ENCODE measurements at places on chromosomes 3 and 15. TPM values are rescaled to one million over a fixed set of nuclear protein-coding genes. Genes with fewer than 3 reads are reported as not detected.

The LMLN gene
- 6.8 TPM for total RNA-seq

GRCh38 chr3:197241173-197241572, 57.2 kb downstream of the DLG1 start:
- H3K36me3 ChIP-seq, result no peaks in the 10 kb centered on the region
- no peak for DNase-seq
- no peak overlapping the region for H3K4me3 ChIP-seq
- H3K4me1 ChIP-seq, result no peaks in the 10 kb centered on the region

DNA sequence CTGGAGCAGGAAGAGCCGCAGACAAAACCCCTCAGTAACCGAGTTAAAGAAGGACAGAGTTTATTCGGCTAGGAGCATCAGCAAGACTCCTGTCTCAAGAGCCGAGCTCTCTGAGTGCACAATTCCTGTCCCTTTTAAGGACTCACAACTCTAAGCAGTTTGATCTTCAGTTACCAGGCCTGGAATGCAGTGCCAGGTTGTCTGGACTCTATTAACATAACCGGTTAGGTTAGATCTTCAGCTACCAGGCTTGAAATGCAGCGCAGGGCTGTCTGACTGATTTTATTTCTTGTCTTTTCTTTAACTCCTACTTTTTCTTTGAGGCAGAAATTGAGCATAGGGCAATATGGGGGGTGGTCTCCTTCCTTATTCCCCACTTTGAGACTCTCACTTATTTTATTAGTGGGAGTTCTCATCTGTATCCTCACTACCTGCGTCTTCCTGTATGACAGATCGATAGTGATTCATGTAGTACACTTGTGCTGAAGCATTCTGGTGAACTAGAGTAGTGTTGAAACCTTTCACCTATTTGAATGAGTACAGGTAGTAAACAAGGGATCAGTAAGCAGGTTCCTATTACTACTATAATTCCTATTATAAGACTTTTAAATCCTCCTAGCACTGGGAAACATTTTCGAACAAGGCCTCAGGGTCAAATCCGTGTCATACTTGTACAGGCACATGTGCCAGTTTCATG, 325.0 kb downstream of the CGGBP1 start:
- no peak for DNase-seq
- no peak overlapping the region for H3K27ac ChIP-seq
- H3K4me3 ChIP-seq, result no peak overlapping the region
- no peaks in the 10 kb centered on the region for H3K36me3 ChIP-seq

DNA sequence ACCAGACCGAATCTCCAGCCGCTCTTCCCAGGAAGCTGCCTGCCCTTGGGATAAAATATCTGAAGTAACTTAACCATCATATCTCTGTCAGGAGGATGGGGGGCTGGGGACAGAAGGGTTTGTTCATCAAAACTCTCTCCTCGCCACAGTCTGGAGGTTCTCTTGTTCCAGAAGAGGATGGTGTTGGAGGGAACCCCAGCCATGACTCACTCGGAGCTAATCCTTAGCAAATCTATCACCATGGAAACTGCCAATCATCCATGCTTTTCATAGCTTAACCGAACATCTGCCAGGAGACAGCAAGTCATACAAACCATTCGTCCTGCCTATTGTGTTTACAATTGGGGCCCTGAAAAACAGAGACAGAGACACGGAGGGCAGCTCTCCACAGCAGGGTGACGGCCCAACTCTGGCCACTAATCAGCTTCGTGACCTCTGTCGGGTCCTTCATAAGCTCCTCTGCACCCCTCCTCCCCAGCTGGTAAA, 73.8 kb upstream of the HEG1 start:
- DNase-seq, result no peak
- H3K36me3 ChIP-seq, result no peaks in the 10 kb centered on the region
- no peak overlapping the region for H3K4me3 ChIP-seq
- H3K27me3 ChIP-seq, result no peaks in the 10 kb centered on the region
- peak overlapping the region; percentile 77 for H3K27ac ChIP-seq
- H3K4me1 ChIP-seq, result no peaks in the 10 kb centered on the region

The SPSB4 gene
- total RNA-seq, result not detected

- H3K27me3 ChIP-seq, result no peaks in the 10 kb centered on the region
- H3K27ac ChIP-seq, result no peak overlapping the region
- H3K36me3 ChIP-seq, result no peaks in the 10 kb centered on the region
- DNase-seq, result no peak
- H3K4me1 ChIP-seq, result no peaks in the 10 kb centered on the region
These were observed 44.2 kb upstream of the TIPARP start for GRCh38 chr3:156630081-156630772.

The CIAO2A gene
- total RNA-seq, result 31.5 TPM

GRCh38 chr15:82789491-82789890, 16.4 kb downstream of the FSD2 start:
- DNase-seq, result no peak
- no peak overlapping the region for H3K4me3 ChIP-seq
- no peaks in the 10 kb centered on the region for H3K4me1 ChIP-seq

- H3K4me1 ChIP-seq, result no peaks in the 10 kb centered on the region
- no peak overlapping the region for H3K4me3 ChIP-seq
- H3K27me3 ChIP-seq, result no peaks in the 10 kb centered on the region
- H3K27ac ChIP-seq, result no peak overlapping the region
These were observed 187.4 kb downstream of the OPA1 start for GRCh38 chr3:193780397-193780796.

The ADAMTS17 gene
- total RNA-seq, result 3.3 TPM

GRCh38 chr3:167481164-167481563, 7.3 kb upstream of the SERPINI2 start:
- H3K36me3 ChIP-seq, result no peaks in the 10 kb centered on the region
- H3K27me3 ChIP-seq, result no peaks in the 10 kb centered on the region
- no peaks in the 10 kb centered on the region for H3K4me1 ChIP-seq
- no peak overlapping the region for H3K4me3 ChIP-seq
- H3K27ac ChIP-seq, result no peak overlapping the region

- no peak for DNase-seq
- H3K27ac ChIP-seq, result no peak overlapping the region
- H3K36me3 ChIP-seq, result no peaks in the 10 kb centered on the region
- H3K4me1 ChIP-seq, result no peaks in the 10 kb centered on the region
- H3K4me3 ChIP-seq, result no peak overlapping the region
These were observed 52.1 kb upstream of the TLE3 start for GRCh38 chr15:70149667-70150404.

DNA sequence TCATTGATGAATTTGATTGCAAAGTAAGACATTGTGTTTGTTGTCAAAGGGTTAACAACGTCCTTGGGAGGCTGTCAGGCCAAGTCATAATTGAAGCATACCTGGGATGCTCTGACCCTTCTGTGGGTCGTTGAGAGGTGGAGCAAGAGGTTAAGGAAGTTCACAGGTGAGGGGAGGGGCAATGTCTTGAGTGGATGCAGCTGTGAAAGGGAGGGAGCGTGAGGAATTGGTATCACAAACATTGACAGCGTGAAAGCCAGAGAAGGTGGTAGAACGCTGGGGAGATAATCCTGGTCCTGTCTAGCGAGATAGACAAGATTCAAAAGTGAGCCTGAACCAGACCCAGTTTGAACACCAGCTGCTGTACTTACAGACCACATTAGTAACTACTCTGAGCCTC, 79.4 kb downstream of the HES1 start:
- H3K27me3 ChIP-seq, result no peaks in the 10 kb centered on the region
- H3K27ac ChIP-seq, result no peak overlapping the region
- H3K36me3 ChIP-seq, result no peaks in the 10 kb centered on the region

GRCh38 chr3:150038830-150039229, 68.1 kb upstream of the PFN2 start:
- H3K27me3 ChIP-seq, result no peaks in the 10 kb centered on the region
- DNase-seq, result no peak
- H3K36me3 ChIP-seq, result no peaks in the 10 kb centered on the region
- no peak overlapping the region for H3K27ac ChIP-seq
- H3K4me3 ChIP-seq, result no peak overlapping the region

DNA sequence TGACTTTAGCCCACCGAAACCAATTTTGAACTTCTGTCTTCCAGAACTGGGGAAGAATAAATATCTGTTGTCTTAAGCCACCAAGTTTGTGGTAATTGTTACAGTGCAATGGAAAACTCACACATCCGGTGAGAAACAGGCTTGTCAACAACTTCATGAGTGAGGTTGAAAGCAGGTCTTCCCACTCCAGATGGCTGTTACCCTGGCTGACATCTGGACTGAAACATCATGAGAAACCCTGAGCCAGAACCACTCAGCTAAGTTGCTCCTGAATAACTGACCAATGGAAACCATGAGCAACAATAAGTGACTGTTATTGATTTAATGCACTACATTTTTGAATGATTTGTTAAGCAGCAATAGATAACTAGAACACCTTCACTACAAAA, 10.3 kb downstream of the ACSBG1 start:
- no peaks in the 10 kb centered on the region for H3K36me3 ChIP-seq
- no peak overlapping the region for H3K4me3 ChIP-seq
- no peak overlapping the region for H3K27ac ChIP-seq
- no peak for DNase-seq

DNA sequence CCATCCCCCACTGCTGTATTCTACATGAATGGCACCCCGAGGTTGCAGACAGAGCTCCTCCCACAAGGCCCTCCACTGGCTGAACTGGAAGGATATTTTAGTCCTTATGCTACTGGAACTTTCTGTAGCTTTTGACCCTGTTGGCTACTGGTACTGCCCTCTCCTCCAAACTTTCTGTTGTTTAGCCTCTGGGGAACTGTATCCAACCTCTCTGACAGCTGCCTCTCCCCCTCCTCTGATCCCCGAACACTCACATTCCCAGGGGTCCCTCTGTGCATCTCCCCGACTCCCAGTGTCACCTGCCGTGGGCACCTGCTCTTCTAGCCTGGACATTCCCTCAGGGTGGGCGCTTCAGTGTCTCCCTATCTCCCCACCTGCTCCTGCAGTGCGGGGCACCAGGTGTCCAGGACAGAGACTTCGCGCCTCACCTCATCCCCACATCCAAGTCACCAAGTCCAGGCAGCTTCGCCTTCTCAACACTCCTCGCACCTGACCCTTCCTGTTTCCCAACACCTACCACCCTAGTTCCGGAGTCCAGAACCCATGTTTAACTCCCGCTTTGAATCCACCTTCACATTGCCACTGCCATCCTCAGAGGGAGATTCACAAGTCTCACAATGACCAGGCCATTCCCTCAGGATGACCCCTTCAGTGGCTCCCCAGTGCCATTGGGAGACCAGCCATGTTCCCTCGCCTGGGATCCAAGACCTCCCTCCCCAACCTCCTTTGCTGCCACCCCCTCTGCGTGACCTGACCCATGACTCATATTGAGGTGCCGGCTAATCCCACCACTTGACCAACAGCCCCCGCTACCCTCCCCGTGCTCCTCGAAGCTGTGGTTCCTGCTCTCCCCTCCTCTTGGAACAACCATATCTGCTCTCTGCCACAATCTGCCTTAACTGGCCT, 34.2 kb downstream of the BDH1 start:
- no peaks in the 10 kb centered on the region for H3K4me1 ChIP-seq
- no peak overlapping the region for H3K27ac ChIP-seq
- H3K27me3 ChIP-seq, result no peaks in the 10 kb centered on the region
- peaks cover 3% of the 10 kb centered on the region for H3K36me3 ChIP-seq
- H3K4me3 ChIP-seq, result no peak overlapping the region
- DNase-seq, result no peak

The CHRM5 gene
- total RNA-seq, result 0.98 TPM

DNA sequence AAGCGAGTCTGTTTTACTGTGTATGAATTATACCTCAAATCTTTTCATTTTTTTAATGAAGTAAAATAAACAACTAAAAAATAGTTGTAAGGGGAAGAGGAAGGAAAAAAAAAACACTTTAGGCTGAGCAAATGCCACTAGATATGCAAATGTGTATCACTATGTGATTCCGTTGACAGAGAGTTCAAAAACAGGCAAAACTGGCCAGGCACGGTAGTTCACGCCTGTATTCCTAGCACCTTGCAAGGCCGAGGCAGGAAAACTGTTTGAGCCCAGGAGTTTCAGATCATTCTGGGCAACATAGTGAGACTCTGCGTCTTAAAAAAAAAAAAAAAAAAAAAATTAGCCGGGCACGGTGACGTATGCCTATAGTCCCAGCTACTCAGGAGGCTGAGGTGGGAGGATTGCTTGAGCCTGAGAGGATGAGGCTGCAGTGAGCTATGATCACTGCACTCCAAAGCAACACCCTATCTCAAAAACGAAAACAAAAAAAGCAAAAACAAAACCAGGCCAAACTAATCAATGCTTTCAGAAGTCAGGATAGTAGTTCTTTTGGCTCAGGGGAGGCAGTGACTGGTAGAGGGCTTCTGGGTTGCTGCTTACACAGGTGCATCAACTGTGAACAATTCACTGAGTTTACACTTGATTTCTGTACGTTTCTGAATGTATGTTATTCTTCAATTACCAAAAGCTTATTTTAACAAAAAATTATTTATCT, 7.4 kb downstream of the PRC1 start:
- H3K4me1 ChIP-seq, result no peaks in the 10 kb centered on the region
- no peak overlapping the region for H3K4me3 ChIP-seq
- no peak for DNase-seq
- no peak overlapping the region for H3K27ac ChIP-seq
- no peaks in the 10 kb centered on the region for H3K36me3 ChIP-seq
